ENCODE measurements at places on chromosomes 4 and X. TPM values are rescaled to one million over a fixed set of nuclear protein-coding genes. Genes with fewer than 3 reads are reported as not detected.

Gene SLC34A2
- total RNA-seq: not detected

Gene ETDB
- not detected for total RNA-seq

Gene LSM6
- total RNA-seq: 14.1 TPM

Gene VEGFC
- 25.2 TPM for total RNA-seq

Gene AVPR2
- total RNA-seq: not detected

Gene COX7B2
- not detected for total RNA-seq

GRCh38 chr4:8191136-8191747 lies 7.8 kb upstream of the SH3TC1 start:
- no peak for DNase-seq

DNA sequence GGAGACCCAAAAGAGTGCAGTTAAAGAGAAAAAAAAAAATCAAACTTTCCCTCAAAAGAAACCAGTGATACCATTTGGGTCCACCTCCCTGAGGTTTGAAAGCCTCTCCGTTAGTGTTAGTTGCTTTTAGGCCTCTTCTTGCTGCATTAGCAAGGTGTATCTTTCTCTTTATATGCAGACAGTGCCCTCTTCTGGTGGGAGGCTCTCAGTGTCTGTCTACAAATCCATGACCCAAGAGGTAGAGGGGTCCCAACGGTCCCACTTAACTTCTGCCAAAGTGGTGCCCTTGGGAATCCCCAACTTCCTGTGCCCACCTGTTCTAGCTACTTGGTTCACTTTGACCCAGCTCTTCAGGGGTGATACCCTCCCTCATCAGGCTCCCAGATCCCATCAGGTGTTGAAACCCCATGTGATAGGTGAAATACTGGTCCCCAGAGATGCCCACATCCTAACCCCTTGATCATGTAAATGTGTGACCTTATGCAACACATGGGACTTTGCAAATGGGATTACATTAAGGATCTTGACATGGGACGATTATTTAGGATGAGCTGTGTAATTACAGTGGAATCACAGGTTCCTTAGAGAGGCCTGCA lies 63.7 kb upstream of the CD99 start:
- no peak for DNase-seq

DNA sequence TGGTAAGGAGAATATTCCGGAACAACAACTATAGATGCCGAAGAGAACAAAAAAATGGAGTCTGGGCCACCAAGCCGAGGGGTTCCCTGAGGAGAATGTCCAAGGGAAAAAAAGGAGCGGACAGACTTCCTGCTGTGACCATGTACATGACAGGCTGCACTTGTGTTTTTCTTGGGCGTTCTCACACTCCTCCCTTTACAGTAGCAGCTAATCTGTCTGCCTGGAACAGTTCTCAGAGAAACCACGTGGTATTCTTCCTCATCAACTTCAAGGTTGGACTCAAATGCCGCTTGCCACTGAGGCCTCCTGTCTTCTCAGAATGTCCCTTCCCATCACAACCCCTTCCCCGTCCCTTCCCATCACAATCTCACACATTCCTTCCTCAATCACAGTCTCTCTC lies 30.8 kb upstream of the MTNR1A start:
- no peak for DNase-seq

- no peak for DNase-seq
Measured at GRCh38 chrX:39820938-39821708, 276.6 kb downstream of the BCOR start.

GRCh38 chr4:2484185-2484584 lies 15.3 kb downstream of the RNF4 start:
- no peak for DNase-seq

DNA sequence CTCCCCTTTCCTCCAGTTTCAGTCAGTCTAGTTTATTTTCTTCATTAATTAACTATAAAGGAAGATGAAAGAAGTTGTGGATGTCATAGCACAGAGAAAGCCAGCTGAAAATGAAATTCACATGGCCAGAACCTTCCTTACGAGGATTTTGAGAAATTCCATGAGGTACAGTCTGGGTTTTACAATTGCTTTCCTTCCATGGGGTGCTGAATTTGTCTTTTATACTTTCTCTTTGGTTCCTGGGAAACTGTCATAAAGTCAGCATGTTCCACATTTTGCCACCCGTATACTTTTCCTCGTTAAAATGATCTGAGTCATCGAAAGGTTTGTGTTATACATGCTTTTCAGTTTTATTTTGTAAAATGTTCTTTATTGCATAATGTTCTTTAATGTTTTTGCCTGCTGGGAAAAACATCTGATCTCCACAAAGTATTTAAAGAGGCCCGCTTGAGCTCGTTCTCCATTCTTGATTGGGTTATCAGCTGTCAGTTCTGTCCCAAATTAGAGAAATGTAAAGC lies 78.1 kb upstream of the CLDN34 start:
- no peak for DNase-seq

DNA sequence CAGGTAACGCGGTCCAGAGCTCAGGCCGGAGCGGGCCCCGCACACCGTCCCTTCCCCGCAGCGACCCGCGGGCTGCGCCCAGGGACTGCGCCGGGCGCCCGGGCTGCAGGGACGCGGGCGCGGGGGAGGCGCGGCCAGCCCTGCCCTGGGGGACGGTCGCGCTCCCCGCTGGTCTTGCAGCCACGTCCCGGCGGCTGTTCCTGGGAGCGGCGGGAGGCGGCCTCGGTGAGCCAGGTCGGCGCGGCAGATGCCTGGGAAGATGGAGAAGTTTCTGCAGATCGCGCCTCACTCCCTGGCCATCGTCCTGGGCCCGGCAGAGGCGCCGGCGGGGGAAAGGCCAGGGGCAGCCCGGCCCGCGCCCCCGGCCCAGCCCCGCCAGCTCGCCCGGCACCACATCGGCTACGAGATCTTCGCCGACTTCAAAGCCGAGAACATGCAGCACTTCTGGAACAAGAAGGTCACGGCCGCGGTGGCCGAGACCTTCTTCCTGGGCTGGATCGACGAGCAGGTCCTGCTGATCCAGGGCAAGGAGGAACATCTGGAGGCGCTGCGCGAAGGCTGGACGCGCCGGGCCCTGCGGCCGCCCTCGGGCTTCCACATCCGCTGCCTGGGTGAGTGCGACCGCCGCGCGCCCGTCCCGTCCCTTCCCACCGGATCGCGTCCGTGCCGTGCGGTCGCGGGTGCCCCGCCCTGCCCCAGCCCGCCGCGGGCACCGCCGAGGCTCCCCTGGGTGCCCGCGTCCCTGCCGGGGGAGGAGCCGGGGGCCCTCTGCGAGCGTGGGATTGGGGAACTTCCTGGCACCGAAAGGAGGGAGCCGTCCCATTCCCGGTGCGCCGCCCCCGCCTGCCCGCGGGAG lies 107.4 kb upstream of the STOX2 start:
- DNase-seq: no peak

GRCh38 chr4:160370046-160370445 lies 1267.2 kb downstream of the RAPGEF2 start:
- DNase-seq: no peak

GRCh38 chr4:42282081-42282901 lies 115.0 kb upstream of the SHISA3 start:
- no peak for DNase-seq
